ENCODE measurements at places on chromosomes 3 and 15.

- no peak for DNase-seq
Measured at GRCh38 chr3:15470849-15471248, 43.5 kb downstream of the EAF1 start.

- DNase-seq = no peak
Measured at GRCh38 chr3:107235193-107235927, 141.9 kb upstream of the CCDC54 start.

- DNase-seq = no peak
Measured at GRCh38 chr3:169992156-169992555, 25.5 kb downstream of the SEC62 start.

GRCh38 chr15:98163319-98164045 is 203.0 kb downstream of the ARRDC4 start:
- DNase-seq = no peak

DNA sequence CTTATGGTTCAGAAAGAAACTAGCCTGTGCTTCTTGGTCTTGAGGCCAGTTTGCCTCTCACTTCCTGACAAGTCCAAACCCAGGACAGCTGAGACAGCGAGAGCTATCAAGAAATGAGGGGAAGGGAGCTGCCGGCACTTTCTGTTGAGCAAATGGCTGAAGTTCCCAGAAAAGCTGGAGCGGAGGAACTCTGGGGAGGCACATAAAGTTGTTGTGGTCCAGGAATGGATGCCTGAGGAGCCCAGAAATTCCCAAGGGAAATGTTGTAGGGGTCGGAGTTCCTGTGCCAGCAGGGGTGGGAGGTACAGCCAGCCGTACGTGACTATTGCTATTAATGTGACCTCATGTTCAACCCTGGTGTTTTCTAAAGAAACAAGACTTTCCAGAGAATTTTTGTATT is 98.8 kb upstream of the TNFAIP8L3 start:
- DNase-seq = no peak

DNA sequence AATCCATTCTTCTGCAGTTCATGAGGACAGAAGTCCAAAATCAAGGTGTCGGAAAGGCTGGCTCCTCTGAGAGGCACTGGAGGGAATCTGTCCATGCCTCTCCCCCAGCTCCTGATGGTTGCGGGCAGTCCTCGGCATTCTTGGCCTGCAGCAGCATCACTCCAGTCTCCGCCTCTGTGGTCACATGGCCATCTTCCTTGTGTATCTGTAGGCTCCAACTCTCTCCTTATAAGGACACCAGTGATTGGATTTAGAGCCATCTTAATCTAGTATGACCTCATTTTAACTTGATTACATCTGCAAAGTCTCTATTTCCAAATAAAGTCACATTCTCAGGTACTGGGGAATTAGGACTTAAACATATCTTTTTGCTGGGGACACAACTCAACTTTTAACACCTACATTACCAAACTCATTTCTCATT is 56.0 kb upstream of the FLNB start:
- no peak for DNase-seq

GRCh38 chr3:104234442-104235194 is 1132.1 kb upstream of the ALCAM start:
- no peak for DNase-seq

DNA sequence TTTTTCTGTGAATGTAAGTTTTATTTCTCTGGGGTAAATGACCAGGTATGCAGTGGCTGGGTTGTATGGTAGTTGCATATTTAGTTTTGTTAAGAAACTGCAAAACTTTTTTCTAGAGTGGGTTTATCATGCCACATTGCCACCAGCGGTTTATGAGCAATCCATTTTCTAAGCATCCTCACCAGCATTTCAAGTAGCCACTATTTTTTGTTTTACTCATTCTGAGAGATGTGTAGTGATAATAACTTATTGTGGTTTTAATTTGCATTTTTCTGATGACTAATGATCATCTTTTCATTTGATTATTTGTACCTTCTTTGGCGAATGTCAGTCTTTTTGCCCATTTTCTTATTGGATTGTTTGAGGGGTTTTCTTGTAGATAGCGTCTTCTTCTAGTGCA is 56.2 kb downstream of the SPRED1 start:
- DNase-seq = no peak

DNA sequence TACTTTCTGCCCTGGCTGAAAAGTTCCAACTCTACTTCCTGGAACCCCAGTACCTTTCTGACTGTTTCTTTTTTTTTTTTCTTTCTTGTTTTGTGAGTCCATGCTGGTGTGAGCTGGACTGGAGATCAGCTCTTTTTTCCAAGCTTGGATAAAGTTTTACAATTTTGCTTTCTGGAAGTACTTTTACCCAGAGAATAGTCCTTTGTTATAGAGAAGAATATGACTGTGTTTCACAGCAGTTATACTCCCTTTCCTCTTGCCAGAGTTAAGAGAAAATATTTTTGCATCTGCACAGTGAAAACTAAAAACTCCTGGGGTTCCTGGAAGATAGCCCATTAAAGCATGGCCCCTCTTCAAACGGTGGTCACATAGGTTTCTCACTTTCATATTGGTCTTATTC is 1100.6 kb downstream of the OTOL1 start:
- no peak for DNase-seq

GRCh38 chr3:14358426-14359211 is 43.8 kb upstream of the SLC6A6 start:
- no peak for DNase-seq

- DNase-seq = no peak
Measured at GRCh38 chr3:10350324-10350985, 29.5 kb upstream of the SEC13 start.

GRCh38 chr3:141413391-141413790 is 45.1 kb downstream of the ZBTB38 start:
- no peak for DNase-seq

- no peak for DNase-seq
Measured at GRCh38 chr3:106349191-106349881, 480.5 kb upstream of the CBLB start.

GRCh38 chr3:94070341-94070911 is 7.6 kb downstream of the NSUN3 start:
- DNase-seq = no peak

DNA sequence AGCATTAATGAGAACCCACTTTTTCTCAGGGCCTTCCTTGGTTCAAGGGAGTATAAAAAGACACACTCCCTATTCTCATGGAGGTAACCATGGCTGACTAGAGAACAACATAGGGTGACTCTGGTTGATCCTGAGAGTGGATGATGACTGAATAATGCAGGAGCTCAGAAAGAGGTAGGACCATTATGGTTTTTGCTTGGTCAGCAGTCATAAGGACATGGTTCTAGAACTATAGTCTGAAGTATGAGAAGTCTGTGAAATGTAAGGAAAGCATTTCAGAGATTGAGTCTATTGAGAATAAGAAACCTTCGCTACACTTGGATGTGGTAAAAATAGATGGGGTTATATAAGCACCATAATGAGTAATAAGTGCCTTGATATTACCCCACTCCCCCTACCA is 184.1 kb upstream of the GPR149 start:
- DNase-seq = no peak

- no peak for DNase-seq
Measured at GRCh38 chr3:41434781-41435180, 235.5 kb downstream of the CTNNB1 start.

- no peak for DNase-seq
Measured at GRCh38 chr15:55915221-55915620, 78.2 kb downstream of the NEDD4 start.

- no peak for DNase-seq
Measured at GRCh38 chr3:184765730-184766074, 46.3 kb upstream of the VPS8 start.

DNA sequence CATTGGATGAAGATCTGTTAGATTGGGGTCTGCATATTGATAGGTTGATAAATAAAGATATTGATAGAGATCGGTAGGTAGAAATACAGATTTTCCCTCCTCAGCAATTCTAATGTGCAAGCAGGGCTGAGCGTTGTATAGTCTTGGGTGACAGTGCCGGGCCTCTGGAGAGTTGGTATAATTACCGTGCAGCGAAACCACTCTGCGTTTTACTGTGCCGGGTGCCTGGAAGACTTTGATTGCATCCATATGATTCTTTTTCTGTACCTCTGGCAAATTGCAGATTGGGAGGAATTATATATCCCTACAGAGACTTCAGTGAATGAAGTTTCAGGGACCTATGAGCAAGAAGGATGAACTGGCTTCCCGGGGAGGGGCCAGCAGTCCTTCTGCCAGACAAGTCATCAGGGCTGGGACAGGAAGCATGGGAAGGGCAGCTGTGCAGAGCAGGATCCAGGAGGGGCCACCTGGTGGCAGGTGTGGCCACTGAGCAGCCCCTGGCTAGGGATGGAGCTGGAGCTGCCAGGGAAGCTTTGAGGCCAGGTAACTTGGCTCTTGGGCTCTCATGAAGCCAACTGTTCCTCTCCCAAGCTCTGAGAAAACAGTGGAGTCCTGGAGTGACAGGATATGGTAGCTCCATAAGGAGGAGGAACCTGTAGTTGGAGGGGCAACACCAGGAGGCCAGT is 132.5 kb downstream of the APBA2 start:
- no peak for DNase-seq

DNA sequence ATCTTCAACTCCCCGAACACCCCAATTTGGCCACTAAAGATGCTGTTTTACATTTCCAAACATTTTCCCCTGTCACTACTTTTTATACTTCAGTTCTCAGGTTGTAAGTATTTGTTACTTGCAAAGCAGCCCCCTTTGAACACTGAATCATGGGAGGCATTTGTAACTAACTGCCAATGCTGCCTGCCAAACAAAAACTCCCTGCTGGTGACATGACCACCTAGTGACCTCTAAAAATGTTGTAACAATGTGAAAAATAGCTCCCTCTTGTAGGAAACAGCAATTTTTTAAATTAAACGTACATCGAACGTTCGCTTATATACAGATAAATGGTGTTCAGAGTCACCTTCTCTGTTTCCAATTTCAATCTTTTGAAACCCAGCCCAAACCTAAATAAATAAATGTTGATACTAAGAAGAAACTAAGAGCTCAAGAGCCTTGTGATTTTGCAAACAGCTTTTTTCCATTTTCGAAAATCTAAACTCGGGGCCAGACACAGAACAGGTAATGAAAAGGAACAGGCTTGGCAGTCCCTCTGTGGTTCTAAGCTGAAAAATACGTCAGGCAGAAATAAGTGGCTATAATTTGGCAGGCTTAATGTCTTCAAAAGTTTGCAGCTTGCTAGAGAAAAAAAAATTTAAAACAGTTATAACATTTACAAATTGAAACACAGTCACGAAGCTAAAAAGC is 268.6 kb upstream of the WNT5A start:
- DNase-seq = no peak

GRCh38 chr15:80199366-80199765 is 46.6 kb downstream of the FAH start:
- no peak for DNase-seq

DNA sequence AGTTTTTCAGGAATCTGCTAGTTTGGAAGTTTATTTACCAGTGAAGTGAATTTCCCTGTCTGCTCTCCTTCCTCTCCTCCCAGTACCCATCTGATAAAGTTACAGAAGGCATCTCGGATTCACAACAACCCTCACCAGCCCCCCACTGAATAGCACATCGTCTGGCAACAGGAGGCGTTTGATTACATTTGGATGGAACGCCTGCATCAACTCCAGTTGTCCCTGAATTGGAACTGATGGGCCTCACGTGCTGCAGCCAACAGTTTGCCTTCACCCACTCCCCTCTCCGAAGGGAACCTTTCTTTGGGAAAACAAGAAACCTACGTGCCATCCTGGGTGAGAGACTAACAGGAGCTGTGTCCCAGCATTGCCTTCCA is 59.5 kb upstream of the BCL6 start:
- no peak for DNase-seq

GRCh38 chr15:69784798-69785566 is 312.7 kb downstream of the TLE3 start:
- DNase-seq = no peak

DNA sequence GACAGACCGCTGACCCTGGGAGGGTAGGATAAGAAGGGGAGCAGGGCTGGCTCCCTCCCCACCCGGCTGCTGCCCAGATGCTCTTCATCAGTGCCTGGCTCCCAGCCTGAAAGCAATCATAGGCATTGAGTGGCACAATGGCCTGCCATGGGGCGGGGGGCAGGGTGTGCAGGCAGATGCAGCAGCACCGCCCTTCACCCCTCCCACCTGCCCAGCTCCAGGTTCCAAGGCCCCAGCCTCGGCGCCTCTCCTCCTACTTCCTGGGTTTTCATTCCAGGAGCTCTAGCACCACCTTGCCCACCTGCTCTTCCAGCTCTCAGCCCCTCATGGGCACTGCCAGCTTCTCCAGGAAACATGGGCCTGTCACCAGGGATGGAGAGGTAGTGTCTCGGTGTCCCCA is 101.7 kb downstream of the MEGF11 start:
- no peak for DNase-seq

DNA sequence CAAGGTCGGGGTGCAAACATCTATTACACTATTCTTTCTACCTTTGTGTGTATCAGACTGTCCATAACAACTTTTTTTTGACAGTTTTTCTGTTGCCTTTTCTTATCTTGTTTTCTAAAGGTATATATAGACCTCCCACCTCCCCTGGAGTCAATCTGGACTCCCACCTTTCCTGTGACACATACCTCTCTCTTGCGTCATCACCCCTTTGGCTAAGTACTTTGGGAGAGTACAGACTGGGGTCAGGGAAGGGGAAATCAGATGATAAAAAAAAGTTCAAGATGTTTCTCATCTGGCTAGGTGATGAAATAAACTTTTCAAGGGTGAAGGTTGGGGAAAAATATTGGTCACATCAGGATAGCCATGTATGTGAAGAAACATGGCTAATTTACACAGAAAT is 17.2 kb downstream of the TSPAN3 start:
- DNase-seq = no peak
